ENCODE measurements at places on chromosomes 12 and 14.

DNA sequence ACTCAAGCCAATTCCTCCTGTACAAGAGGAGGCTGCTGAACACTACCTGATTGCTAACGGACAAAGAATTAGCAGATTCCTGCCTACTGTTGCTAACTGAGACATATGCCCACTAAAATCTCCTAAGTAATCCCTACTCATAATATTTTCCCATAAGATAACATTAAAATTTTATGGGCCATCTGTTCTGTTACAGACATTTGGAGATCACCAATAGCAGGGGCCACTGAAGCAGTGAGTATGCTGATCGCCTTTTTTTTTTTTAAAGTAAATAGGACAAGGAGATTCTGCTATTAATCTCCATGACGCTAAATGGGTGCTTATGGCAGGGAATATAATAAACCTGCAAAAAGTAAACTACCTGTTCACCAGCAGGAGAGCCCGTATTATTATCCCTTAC lies 292.9 kb downstream of the MED13L start:
- DNase-seq, result no peak

DNA sequence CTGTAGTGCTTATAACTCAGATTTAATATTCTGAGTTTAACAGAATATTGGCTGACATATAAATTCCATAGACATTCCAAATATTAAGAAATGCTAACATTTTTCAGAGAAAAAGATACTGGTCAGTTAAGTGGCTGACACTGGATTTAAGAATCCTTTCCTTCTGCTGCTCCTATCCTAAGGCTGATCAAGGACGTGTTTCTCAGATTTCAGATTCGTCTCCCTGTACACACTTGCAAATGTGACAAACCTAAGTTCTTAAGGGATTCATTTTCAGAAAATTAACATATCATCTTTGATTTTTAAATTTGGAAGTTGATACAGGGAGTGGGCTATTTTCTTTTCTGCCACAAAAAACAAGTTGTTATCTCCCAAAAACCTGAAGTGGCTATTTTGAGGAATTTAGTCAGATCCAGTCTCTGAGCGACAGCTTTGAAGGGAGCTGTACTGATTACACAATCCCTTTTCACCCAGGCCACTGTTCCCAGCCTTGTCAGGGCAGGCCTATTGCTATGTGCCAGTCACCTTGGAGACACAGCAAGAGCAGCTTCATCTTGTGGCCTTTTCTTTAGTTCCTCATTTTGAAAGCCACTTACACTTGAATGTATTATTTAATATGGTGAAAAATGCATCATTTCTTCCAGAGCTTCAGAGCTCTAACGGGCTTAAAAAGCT lies 370.6 kb downstream of the KCNH5 start:
- DNase-seq, result no peak

- DNase-seq, result no peak
These were observed 33.0 kb upstream of the ATP2A2 start for GRCh38 chr12:110248096-110248447.

GRCh38 chr12:132429946-132430643 lies 59.9 kb upstream of the FBRSL1 start:
- no peak for DNase-seq

DNA sequence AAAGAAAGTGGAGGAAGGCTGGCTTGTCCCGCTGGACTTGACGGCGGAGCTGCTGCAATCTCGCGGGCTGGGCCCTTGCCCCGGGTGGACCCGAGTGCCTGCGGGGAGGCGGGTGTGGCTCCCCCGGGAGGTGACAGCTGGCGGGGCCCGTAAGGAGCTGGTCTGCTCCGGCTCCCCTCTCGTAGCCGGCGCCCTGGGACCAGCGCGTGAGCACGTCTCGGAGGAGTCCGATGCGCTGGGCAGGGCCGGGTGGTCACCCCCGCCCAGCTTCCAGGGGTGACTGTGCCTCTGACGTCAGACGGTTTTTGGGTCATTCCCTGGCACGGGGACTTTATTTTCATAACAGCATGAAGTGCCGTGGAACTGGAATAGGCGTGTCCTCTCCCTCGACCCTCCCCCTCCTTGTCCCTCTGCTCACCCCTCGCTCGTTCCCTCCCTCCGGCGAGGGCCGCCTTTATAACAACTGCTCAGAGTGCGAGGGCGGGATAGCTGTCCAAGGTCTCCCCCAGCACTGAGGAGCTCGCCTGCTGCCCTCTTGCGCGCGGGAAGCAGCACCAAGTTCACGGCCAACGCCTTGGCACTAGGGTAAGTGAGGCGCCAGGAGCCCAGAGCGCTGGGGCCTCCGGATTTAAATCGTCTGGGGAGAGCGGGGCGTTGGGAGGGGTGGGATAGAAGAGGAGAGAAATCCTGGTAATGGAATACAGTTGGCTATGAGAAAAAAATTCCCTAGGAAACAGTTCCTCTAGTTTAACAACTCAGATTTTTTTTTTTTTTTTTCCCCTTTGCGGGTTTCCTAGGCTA lies at the start of gene GPRC5A:
Gene GPRC5A, plus strand, starts transcription at position 483 of the 801 bp plus-strand sequence. CDS start 16,688 bp downstream, outside the sequence.
- peak; percentile 51 for DNase-seq

GRCh38 chr12:28506271-28506670 lies 316.0 kb downstream of the CCDC91 start:
- DNase-seq, result no peak

Data from activated T-cell treated with anti-CD3 and anti-CD28 coated beads, Interleukin-2, amount 50 U/mL, for 48 hours (primary cell).